ENCODE measurements at places on chromosomes 16 and 17.

GRCh38 chr17:6257336-6257735, 177.6 kb downstream of the AIPL1 start:
- no peak for DNase-seq

GRCh38 chr16:11493531-11493929, 93.2 kb downstream of the LITAF start:
- no peak for DNase-seq

DNA sequence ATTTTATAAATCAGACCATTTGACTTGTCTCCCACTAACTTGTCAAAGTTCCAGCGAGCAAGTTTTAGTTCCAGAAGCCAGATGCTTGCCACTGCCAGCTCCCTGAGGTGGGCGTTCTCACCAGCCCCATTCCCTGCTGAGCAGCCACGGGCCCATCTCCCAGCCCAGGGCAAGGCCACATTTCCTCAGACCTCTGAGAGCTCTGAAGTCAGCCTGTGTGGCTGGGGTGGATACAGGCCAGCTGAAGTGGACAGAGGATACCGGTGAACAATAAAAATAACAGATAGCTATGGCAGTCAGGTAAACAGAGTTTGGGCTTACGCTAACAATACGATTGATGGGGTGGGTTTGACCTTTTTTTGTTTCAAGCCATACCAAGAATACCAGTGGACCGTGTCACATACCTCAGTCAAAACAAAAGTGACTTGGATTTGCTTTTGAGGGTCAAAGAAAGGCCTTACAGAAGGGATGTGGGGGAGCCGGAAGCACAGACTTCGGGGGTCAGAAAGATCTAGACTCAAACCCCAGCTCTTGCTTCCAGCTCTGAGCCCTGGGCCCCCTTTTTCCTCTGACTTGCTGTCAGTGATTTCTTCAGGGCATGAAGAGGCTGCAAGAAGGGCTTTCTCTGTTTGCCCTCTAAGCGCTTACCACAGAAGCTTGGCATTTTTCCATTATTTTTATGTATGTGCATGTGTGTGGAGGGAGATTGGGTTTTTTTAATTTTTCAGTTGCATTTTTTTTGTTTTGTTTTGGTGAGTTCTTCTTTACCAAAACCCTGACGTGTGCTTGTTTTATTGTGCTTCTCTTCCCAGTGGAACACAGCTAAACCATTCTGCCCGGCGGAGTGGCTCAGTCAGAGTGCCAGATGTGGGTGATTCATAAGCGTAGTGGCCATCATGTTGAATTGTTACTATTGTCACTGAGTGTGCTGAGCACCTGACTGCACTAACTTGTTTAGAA, 109.9 kb downstream of the GNAO1 start:
- DNase-seq, result no peak

DNA sequence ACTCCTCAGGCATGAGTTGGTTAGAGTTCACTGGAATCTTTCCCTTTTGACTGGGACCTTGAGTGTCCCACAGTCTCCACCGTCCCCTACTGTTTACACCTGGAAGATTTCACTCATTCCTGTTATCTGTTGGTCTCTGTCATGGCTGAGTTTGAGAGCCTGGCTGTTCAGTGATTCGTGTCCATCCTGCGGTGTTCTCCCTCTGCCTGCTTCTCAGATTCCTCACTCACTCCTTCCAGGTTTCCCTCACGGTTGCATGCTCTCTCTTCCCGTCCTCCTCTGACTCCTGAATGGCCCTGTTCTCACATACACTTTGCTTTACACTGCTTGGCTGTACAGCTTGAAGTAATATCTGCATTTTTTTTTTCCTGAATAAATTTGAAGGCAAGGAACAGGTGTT, 24.5 kb downstream of the OR1D5 start:
- no peak for DNase-seq

Measured in esophagus squamous epithelium (tissue), 5 donors.